Activated CD4-positive, alpha-beta T cell treated with anti-CD3 and anti-CD28 coated beads for 1 hour (primary cell): ENCODE measurements at places on chromosomes 4 and X.

- DNase-seq, result no peak
These were observed 46.1 kb downstream of the JADE1 start for GRCh38 chr4:128855621-128856020.

GRCh38 chr4:155079871-155080270 is 128.6 kb upstream of the NPY2R start:
- no peak for DNase-seq

DNA sequence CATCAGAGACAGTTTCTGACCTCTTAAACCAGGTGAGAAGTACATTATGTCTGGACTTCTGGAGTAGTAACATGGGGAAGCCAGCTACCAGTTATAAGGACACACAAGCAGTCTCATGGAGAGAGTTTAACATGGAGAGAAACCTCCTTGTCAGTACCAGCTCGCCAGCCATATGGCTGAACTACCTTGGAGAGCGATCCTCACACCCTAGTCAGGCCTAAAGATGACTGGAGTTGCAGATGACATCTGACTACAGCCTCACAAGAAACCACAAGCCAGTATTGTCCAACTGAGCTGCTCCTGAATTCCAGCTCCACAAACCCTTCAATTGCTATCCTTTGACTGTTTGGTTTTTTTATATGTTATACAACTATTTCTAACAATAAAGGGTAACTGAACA is 49.8 kb downstream of the PDHA2 start:
- no peak for DNase-seq

- DNase-seq, result no peak
These were observed 5.5 kb upstream of the BLTP1 start for GRCh38 chr4:122146652-122147051.

DNA sequence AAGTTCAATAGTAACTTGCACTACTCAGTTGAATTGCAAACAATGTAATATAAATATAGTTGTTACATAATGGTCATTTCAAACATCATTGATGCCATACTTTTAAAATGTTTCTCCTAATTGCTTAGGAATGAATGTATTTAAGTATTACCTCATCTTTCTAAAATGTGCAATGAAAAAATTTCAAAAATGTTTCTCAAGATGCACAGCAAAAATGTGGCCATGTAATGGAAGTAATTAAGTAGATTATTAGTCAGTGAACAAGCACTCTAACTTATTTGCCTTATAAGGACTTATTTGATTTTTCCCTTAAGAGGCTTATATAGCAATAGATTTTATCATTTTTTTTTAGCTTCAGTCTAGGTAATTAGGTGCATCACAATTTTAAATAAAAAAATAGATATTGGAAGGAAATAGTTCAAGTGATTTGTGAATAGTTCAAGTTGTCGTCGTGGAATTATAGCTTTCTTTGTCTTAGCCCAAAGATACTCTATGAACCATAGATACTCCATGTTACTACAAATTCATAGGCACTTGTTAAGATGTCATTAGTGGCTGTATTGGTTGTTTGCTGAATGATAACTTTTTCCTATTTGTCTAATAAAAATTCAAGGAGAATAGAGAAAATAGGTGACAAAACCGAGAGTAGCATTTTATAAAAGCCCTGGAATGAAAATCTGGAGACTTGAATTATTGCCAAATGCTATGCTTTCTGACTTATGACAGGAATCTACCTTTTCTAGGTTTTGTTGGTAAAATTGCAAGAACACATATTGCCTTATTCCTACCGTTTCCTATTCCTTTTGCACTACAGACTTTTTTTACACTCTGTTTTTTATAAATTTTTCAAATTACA is 118.5 kb downstream of the TLL1 start:
- DNase-seq, result no peak

DNA sequence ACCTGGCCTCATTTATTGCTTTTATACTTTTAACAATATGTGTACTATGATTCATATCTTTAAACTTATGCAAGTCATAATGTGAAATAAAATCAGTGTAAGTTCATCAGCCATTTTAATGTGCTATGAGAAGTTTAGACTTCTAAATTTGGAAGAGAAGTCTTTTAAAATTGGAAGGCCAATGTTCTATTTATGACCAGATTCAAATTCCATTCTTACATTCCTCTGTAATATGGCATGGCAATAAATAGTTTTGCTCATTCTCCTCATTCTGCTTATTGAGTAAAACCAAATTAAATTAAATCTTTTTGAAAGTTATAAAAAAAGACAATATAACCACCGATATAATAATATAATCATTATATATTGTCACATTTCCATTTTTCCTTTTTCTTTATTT is 126.2 kb downstream of the SORBS2 start:
- DNase-seq, result no peak

- peak; percentile 39 for DNase-seq
These were observed 4.2 kb upstream of the TMSB4X start for GRCh38 chrX:12970691-12971202.

DNA sequence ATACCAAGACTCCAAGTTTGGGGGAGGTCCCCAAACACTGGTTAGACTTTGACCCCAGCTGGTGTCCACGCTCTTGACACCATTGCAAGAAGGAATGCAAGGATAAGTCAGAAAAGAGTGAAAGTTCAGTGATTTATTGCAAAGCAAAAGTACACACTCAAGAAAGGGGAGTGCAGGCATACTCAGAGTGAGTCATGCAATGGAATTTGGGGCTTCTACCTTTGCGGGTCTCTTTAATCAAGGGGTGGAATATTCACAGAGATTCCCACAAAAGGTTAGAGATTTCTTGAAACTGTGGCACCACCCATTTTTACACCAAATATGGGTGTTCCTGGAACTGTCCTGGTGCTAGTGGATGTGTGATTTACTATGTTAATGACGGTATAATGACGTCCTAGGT is 5.2 kb upstream of the SMIM10L2A start:
- DNase-seq, result no peak

GRCh38 chrX:43655151-43656004 is 721 bp upstream of the MAOA start:
- peak; percentile 8 for DNase-seq

- DNase-seq, result no peak
These were observed 729 bp upstream of the CPLX1 start for GRCh38 chr4:826508-827208.

- no peak for DNase-seq
These were observed 53.4 kb downstream of the CASP6 start for GRCh38 chr4:109649872-109650271.

DNA sequence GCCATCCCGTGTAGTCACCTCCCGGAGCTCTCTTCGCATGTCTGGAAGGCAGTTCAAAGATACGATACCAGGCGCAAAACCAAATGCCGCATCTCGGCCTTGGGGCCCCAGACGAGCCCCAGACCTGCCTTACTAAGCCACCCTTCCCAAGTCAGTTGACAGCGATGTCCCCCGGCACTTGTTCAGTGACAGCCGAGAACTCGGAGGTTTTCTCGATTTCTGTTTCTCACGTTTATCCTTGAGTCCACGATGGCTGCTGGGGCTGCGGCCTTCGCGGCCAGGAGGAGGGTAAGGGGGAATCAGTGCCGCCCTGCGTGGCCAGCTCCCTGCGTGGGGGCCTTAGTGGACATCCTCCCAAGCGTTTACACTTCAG is 7.3 kb downstream of the MAEA start:
- no peak for DNase-seq

GRCh38 chrX:41086627-41086932 is 1.3 kb downstream of the USP9X start:
- no peak for DNase-seq

GRCh38 chr4:54767376-54767775 is 109.6 kb downstream of the KIT start:
- no peak for DNase-seq
